Caki2 (cell line): ENCODE measurements at places on chromosomes 1 and 21.

- DNase-seq, result no peak
These were observed 184.9 kb upstream of the DPT start for GRCh38 chr1:168913711-168914463.

- no peak for DNase-seq
These were observed 106.1 kb downstream of the LBR start for GRCh38 chr1:225321784-225322183.

GRCh38 chr1:39268112-39268581 lies 63.7 kb downstream of the MACF1 start:
- DNase-seq, result no peak

- DNase-seq, result no peak
These were observed 734 bp upstream of the C1orf210 start for GRCh38 chr1:43286115-43286514.

- DNase-seq, result no peak
These were observed 686 bp downstream of the MIIP start for GRCh38 chr1:12019858-12020509.

- no peak for DNase-seq
These were observed 468.7 kb downstream of the ADGRL2 start for GRCh38 chr1:82269431-82269830.
